Cerebellar nuclear complex (tissue), 1 donor: ENCODE measurements at places on chromosomes 2 and 18.

GRCh38 chr2:190979906-190980629 is 33.9 kb downstream of the STAT1 start:
- no peak for DNase-seq

- DNase-seq = no peak
Measured at GRCh38 chr18:26993568-26993967, 128.1 kb upstream of the AQP4 start.

GRCh38 chr2:41720331-41721251 is 327.2 kb upstream of the PKDCC start:
- DNase-seq = no peak

DNA sequence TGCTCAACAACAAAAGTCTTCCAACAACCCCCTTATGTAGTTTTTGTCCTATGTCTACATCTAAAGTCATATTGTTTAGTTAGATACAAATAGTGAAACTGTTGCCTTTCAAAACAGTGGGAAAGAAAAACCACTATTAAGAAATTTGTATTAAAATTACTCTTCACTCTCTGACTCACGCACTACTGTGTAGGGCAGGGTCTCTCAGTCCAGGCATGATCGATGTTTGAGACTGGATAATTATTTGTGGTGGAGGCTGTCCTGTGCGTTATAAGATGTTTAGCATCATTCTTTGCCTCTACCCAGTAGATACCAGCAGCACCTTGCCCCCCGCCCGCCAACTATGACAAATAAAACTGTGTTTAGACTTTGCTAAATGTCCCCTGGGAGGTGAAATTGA is 369.4 kb upstream of the ZEB2 start:
- DNase-seq = no peak

- DNase-seq = no peak
Measured at GRCh38 chr2:162919111-162919510, 80.5 kb upstream of the KCNH7 start.

DNA sequence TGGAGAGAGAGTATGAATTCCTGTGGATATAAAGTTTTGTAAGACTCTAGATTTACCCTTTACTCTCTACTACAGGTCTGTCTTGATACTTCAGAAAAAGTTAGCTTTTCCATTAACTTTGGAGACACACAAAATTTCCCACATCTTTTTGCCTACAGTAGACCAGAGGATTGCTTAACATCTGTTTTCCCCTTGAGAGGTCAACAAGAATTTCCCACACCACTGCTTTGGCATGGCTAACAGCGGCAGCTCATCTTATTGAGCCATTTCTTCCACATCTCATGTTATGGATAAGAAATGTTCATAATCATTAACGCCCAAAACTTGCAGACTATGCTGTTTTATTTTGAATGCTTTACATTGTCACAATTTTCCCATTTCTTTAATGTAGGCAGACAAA is 273.6 kb upstream of the RGPD4 start:
- DNase-seq = no peak
